Upper lobe of right lung (tissue), 1 donor: ENCODE measurements at places on chromosomes 3 and 15.
A peak's percentile ranks its signal among the peaks of the same experiment; 100 is the strongest.

- H3K27ac ChIP-seq: peak overlapping the region; percentile 65
- peak overlapping the region; percentile 66 for H3K4me3 ChIP-seq
- peak; percentile 59 for DNase-seq
- H3K4me1 ChIP-seq: peaks cover 11% of the 10 kb centered on the region
Observed at GRCh38 chr15:47718497-47719437, 1.5 kb downstream of the SEMA6D start.

DNA sequence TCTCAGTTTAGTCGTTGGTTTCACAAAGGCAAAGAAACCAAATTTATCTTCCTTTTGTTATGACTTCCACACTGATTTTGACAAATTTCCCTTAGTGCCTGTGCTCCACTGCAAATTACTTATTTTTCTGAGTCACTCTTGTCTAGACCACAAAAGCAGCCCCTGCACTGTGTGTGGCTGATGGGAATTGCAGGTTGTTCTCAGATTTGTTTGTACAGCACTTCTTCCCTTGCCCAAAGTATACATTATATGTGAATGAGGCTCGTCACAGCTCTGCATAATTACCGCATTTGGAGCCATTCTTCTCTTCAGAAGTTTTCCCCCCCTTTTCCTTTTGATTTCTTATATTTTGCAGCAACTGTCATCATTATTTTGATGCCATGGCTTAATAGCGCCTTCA lies 354.2 kb upstream of the IL12A start:
- DNase-seq: no peak
- H3K27me3 ChIP-seq: no peaks in the 10 kb centered on the region

- H3K36me3 ChIP-seq: no peaks in the 10 kb centered on the region
- H3K27me3 ChIP-seq: no peaks in the 10 kb centered on the region
- peak; percentile 68 for DNase-seq
- no peak overlapping the region for H3K27ac ChIP-seq
- H3K4me1 ChIP-seq: no peaks in the 10 kb centered on the region
- H3K4me3 ChIP-seq: no peak overlapping the region
Observed at GRCh38 chr15:50113992-50114780, 4.8 kb downstream of the ATP8B4 start.

- DNase-seq: no peak
- no peaks in the 10 kb centered on the region for H3K4me1 ChIP-seq
- H3K27me3 ChIP-seq: no peaks in the 10 kb centered on the region
- no peak overlapping the region for H3K4me3 ChIP-seq
- H3K27ac ChIP-seq: no peak overlapping the region
Observed at GRCh38 chr3:43273416-43273815, 12.9 kb upstream of the SNRK start.

DNA sequence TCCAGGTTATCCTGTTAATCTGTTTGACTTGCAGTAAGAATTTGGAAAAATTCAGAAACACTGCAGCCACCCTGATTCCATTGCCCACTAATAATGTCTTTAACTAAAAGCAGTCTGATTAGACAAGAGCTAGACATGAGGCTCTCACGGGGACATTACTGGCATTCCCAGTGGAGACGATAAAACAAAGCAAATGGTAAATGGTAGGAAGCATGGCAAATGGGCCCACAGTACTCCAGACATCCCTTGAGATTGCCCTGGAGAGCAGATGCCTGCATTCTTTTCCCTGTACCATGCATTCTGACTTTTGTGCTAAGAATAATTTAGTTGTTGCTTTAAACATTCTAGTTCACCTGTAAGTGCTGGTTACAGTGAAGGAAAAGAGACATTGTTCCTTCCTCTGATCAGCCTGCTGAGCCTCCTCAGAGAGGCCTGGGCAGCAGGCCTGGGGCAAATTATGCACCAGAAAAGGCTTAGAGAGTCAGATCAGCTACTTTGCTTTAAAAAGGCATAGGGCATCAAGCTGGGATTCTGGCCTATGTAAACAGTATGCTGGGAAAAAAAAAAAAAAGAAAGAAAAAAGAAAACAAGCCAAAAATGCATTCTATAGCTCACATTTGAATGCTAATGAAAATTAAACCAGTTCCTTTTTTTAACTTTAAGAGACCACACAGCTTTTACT lies 204.6 kb downstream of the GABRG3 start:
- no peaks in the 10 kb centered on the region for H3K4me1 ChIP-seq
- H3K4me3 ChIP-seq: no peak overlapping the region
- H3K36me3 ChIP-seq: no peaks in the 10 kb centered on the region
- DNase-seq: no peak
- no peak overlapping the region for H3K27ac ChIP-seq

DNA sequence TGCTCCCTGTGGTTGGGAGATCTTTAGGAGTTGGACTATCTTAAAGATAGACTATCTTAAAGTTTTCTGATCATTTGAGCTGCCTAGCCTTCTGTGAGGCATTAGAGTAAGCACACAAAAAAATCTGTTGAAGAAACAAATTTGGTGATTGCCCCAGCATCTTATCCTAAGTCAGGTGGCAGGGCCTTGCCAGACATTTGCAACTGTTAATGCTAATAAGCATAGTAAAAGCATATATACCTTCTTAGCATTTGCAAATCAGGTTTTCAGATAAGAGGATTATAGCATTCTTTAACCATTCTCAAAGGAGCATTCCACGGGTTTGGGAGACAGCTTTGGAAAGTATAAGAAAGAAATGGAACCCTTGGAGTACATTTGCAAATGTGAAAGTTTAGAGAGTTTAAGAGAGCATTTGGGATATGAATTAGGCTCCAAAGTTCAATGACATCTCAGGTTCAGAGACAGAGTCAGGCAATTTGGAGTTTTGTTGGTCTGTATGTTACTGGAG lies 61.0 kb downstream of the SEMA6D start:
- H3K4me3 ChIP-seq: no peak overlapping the region
- H3K27ac ChIP-seq: no peak overlapping the region
- no peaks in the 10 kb centered on the region for H3K27me3 ChIP-seq
- no peaks in the 10 kb centered on the region for H3K36me3 ChIP-seq
- DNase-seq: no peak
- no peaks in the 10 kb centered on the region for H3K4me1 ChIP-seq

GRCh38 chr15:52503788-52504496 lies 24.7 kb downstream of the MYO5A start:
- H3K4me3 ChIP-seq: no peak overlapping the region
- no peak for DNase-seq
- H3K4me1 ChIP-seq: no peaks in the 10 kb centered on the region
- no peaks in the 10 kb centered on the region for H3K36me3 ChIP-seq
- no peaks in the 10 kb centered on the region for H3K27me3 ChIP-seq

- no peaks in the 10 kb centered on the region for H3K27me3 ChIP-seq
- no peak overlapping the region for H3K27ac ChIP-seq
- no peak for DNase-seq
- no peaks in the 10 kb centered on the region for H3K36me3 ChIP-seq
Observed at GRCh38 chr3:24185738-24186384, 240.8 kb downstream of the NR1D2 start.

GRCh38 chr3:53140847-53141845 lies 10.9 kb upstream of the RFT1 start:
- H3K4me1 ChIP-seq: peaks cover 13% of the 10 kb centered on the region
- H3K4me3 ChIP-seq: no peak overlapping the region
- H3K27ac ChIP-seq: no peak overlapping the region
- no peaks in the 10 kb centered on the region for H3K27me3 ChIP-seq

- no peak overlapping the region for H3K27ac ChIP-seq
- no peaks in the 10 kb centered on the region for H3K27me3 ChIP-seq
- H3K4me1 ChIP-seq: no peaks in the 10 kb centered on the region
- no peak for DNase-seq
Observed at GRCh38 chr3:167166594-167167253, 213.4 kb downstream of the ZBBX start.

DNA sequence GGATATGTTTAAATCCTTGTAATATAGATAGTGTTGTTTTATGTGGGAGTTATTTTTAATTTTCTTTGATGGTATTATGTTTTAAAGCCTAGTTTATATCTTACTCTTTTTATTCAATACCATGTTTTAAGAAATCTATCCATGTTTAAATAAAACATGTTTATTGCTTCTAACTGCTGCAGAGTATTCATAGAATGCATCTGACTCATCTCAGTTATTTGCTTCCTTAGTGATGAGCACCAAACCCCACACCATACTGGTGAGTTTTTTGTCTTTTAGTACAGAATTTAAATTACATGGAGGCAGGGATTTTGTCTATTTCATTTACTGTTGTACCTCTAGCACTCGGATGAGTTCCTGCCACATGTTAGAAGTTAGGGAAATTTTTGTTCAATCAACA lies 209.2 kb downstream of the NSUN3 start:
- no peak for DNase-seq
- H3K27me3 ChIP-seq: no peaks in the 10 kb centered on the region
- H3K4me1 ChIP-seq: no peaks in the 10 kb centered on the region

DNA sequence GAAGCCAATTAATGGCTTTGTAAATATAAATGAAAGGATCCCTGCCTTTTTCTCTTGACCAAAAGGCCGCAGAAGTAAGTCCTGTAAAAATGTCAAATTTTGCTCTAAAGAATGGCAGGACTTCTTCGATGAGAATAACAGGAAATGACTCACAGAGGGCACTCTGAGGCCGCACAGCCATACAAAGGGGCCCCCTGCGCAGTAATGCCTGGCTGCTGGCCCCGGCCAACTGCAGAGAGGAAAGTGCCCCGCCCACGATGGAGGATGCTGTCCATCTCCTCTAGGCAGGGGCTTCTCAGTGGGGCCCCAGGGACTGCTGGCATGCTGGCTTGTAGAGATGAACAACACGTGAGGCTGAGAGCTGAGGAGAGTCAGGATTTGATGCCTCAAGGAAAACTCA lies 18.1 kb upstream of the SCN10A start:
- H3K36me3 ChIP-seq: no peaks in the 10 kb centered on the region
- peaks cover 6% of the 10 kb centered on the region for H3K4me1 ChIP-seq
- no peak overlapping the region for H3K27ac ChIP-seq
- no peak for DNase-seq
- H3K27me3 ChIP-seq: no peaks in the 10 kb centered on the region
- no peak overlapping the region for H3K4me3 ChIP-seq

- no peaks in the 10 kb centered on the region for H3K36me3 ChIP-seq
- peak overlapping the region; percentile 1 for H3K4me3 ChIP-seq
- DNase-seq: no peak
Observed at GRCh38 chr15:67097930-67098740, 32.7 kb downstream of the SMAD3 start.

DNA sequence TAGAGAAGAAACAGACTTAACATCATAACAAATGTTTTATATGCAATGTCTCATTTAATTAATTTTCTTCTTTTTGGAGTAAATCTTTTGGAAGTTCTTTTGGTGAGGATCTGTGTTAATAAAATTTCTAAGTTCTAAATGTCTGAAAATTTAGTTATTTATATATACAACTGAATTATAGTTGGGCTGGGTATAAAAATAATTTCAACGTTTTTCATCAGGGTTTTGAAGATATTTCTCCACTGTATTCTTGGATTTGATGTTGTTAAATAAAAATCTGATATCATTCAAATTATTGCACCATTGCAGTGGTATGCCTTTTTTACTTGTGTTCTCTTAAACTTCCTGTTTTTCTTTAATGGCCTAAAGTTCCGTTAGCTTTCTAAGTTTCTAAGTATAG lies 26.9 kb upstream of the SOX14 start:
- no peaks in the 10 kb centered on the region for H3K27me3 ChIP-seq
- no peaks in the 10 kb centered on the region for H3K4me1 ChIP-seq
- no peaks in the 10 kb centered on the region for H3K36me3 ChIP-seq
- H3K4me3 ChIP-seq: no peak overlapping the region
- H3K27ac ChIP-seq: no peak overlapping the region

DNA sequence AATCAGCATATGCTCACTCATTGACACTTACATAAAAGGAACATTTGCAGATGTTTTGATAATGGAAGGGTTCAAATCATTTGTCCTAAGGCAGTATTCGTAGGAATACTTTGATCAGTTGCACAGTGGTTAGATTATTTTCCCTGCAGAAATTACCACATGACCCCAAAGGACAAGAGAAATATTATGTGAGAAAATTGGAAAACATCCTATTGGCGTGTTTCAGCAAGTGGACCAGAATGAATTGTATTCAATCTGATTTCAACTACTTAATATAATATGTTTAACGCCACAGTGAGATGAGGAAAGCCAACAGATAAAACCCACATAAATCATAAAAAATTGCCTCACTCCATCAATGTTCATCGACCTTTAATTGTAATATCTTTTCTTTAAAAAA lies 195.0 kb upstream of the MDFIC2 start:
- H3K4me1 ChIP-seq: no peaks in the 10 kb centered on the region
- peaks cover 12% of the 10 kb centered on the region for H3K27me3 ChIP-seq
- no peak overlapping the region for H3K4me3 ChIP-seq
- H3K36me3 ChIP-seq: no peaks in the 10 kb centered on the region

GRCh38 chr3:132356568-132356967 lies 39.4 kb downstream of the ACP3 start:
- no peak for DNase-seq
- no peak overlapping the region for H3K27ac ChIP-seq
- H3K4me1 ChIP-seq: no peaks in the 10 kb centered on the region
- H3K27me3 ChIP-seq: no peaks in the 10 kb centered on the region
- H3K4me3 ChIP-seq: no peak overlapping the region

- no peak for DNase-seq
- H3K27me3 ChIP-seq: no peaks in the 10 kb centered on the region
- no peak overlapping the region for H3K27ac ChIP-seq
- no peak overlapping the region for H3K4me3 ChIP-seq
Observed at GRCh38 chr3:21835264-21835663, 84.3 kb upstream of the ZNF385D start.

- peaks cover 58% of the 10 kb centered on the region for H3K36me3 ChIP-seq
- H3K27me3 ChIP-seq: no peaks in the 10 kb centered on the region
- no peak overlapping the region for H3K4me3 ChIP-seq
- no peaks in the 10 kb centered on the region for H3K4me1 ChIP-seq
Observed at GRCh38 chr3:177026505-177027277, 170.6 kb downstream of the TBL1XR1 start.

GRCh38 chr3:14867936-14868570 lies 49.3 kb downstream of the FGD5 start:
- H3K27me3 ChIP-seq: no peaks in the 10 kb centered on the region
- no peak overlapping the region for H3K27ac ChIP-seq
- no peaks in the 10 kb centered on the region for H3K36me3 ChIP-seq
- no peak overlapping the region for H3K4me3 ChIP-seq
- peaks cover 19% of the 10 kb centered on the region for H3K4me1 ChIP-seq
- peak; percentile 40 for DNase-seq

DNA sequence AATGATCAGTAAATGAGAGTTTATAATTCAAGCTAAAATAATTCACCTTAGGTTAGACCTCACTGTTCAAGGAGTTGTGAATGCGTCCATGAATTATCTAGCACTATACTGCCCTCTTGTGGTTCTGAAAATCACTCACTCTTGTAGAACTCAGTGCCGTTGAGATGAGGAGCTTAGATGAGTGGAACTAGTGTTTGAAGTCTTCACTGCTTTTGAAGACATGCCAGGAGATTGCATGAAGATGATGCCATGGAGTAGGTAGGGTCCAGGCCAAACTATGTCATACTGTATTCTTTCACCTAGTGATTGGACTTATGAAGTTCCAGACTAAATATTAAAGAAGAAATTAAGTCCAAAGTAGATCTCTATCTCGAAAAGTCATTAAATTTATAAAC lies 28.8 kb downstream of the LYSMD4 start:
- H3K27ac ChIP-seq: peak overlapping the region; percentile 78
- no peaks in the 10 kb centered on the region for H3K27me3 ChIP-seq
- H3K36me3 ChIP-seq: no peaks in the 10 kb centered on the region
